AG10803 (cell line): ENCODE measurements at places on chromosomes 4 and X.

GRCh38 chrX:37746218-37746941 lies 33.5 kb upstream of the CYBB start:
- no peak for DNase-seq

GRCh38 chrX:3191796-3192195 lies 150.5 kb downstream of the ARSF start:
- peak; percentile 84 for DNase-seq

GRCh38 chrX:123590842-123591486 lies 141.9 kb downstream of the THOC2 start:
- peak; percentile 22 for DNase-seq

DNA sequence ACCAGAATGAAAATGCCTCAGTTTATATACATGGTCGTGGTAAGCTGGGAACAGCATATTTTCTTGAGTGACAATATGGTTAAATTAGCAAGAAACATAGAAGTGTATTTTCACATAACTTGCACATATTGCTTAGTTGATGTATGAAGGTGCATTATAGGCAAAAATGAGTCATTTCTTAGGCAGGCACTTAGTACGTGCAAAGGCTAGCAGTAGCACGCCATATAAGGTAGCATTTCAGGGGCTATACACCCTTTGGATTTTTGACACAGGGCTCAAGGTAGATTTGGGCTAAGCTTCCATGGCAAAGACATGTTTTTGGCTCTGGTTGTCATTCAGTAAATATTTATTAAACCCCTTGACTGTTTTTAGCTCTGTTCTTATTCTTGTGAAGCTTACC lies 33.1 kb downstream of the PCDH7 start:
- DNase-seq, result no peak

DNA sequence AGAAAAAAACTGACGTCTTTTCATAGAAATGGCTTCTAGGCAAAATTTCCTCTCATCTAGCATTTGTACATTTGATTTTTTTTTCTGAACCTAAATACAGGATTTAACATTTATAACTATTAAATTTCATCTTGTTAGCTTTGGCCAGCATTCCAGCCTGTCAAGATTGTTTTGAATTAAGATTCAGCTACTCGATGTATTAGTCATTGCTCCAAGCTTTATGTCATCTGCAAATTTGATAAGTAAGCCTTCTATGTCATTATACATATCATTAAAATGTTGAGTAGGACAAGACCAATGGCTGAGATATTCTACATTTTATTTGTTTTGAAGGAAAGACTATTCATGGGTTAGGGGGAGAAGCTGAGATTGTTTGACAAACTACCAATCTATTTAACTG lies 46.7 kb downstream of the DDX53 start:
- no peak for DNase-seq

DNA sequence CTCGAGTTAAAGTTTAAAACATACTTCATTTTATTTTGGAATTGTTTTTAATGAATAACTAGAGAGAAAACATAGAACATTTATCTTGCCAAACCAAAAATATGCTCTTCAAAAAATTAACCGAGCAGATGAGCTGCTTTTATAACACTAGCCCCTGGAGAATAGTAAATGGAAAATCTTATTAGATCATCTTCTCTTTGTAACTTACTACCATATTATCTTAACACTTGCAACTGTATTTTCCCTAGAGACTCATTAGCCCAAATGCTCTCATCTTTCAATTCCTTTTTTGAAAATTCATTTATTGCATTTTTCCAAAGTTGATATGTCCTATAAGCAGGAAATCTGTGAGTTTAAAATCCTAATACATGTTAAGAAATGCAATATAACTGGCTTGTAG lies 143.3 kb downstream of the CAMK2D start:
- peak; percentile 15 for DNase-seq
